Stimulated activated CD8-positive, alpha-beta memory T cell treated with anti-CD3 and anti-CD28 coated beads, Interleukin-4, amount 100 ng/mL, for 48 hours (primary cell): ENCODE measurements at places on chromosomes 11 and 22.
A peak's percentile ranks its signal among the peaks of the same experiment; 100 is the strongest.

GRCh38 chr11:79050786-79051185, 390.0 kb downstream of the TENM4 start:
- DNase-seq = no peak

GRCh38 chr11:7252683-7253213, 1.0 kb downstream of the SYT9 start:
- DNase-seq = no peak

DNA sequence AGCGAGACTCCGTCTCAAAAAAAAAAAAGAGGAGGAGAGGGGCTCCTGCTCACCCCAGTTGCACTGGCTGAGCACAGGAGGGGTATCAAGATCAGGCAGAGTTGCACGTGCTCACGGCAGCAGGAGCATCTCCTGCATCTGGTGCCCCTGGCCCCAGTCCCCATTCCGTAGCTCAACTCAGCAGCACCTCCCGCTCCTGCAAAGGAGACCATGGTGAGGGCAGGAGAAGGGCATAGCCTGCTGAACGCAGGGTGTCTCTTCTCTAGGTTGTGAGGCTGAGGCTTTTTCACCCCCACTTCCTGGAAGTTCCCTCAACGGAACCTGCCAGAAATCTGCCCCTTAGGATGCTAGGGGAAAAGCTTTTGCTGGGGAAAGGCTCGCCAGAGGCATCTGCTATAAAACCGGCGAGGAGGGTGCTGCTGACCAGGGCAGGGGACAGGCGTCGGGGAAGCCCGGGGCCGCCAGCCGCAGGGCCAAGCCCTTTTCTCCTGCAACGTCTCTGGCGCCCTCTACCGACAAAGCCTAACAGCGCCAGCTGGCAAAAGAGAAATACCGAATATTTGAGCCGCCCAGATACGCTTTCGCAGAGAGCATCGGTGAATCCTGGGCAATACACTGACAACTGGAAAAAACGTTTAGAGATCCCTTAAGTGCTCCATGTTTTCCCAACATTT, 1.0 kb upstream of the PPP6R2 start:
- peak; percentile 96 for DNase-seq

DNA sequence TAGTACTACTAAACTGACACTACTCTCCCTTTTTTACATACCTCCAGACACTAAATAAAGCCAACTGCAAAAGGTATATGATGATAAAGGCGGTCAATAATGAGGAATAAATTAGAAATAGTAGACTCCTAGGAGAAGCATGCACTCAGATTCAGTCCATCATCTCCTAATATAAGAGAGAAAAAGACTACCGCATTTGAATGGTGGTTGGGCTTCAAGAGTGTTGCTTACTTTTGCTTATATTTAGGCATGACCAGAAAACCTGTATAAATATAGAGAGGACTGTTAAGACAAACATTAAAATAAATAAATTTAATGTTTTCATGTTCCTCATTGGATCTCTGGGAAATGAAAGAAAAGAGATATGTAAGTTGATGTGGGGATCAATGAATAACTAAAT, 1137.0 kb downstream of the FAM181B start:
- no peak for DNase-seq

- no peak for DNase-seq
Measured at GRCh38 chr11:696955-697491, 1.4 kb downstream of the TMEM80 start.

- DNase-seq = no peak
Measured at GRCh38 chr11:116481126-116481675, 291.6 kb downstream of the BUD13 start.

DNA sequence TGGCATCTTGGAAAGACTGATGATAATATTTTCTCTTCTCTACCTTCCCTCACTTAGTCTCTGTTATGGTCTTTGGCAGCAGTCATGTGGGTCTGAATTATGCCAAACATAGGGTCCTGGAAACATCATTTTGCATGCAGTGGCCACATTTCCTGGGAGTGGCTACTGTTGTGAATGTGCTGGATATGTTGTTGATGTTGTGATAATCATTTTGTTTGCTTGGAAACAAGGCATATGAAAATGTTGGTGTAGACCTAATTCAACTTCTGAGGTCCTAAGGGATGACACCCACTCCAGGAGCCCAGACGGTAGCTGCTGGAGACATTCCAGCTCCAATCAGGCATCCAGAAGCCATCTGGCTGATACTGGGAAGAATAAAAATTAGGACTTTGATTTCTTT, 109.7 kb downstream of the DCDC1 start:
- DNase-seq = no peak

GRCh38 chr11:130915603-130916237, 559 bp downstream of the SNX19 start:
- no peak for DNase-seq

GRCh38 chr11:62153617-62154016, 29.8 kb downstream of the INCENP start:
- no peak for DNase-seq

- DNase-seq = no peak
Measured at GRCh38 chr11:128421577-128422330, 165.6 kb downstream of the ETS1 start.

GRCh38 chr11:112961146-112961668, at the start of gene NCAM1:
NCAM1 (plus strand) TSS chr11:112961420.
- peak; percentile 49 for DNase-seq

GRCh38 chr11:38176686-38177322, 1578.8 kb upstream of the RAG2 start:
- no peak for DNase-seq

DNA sequence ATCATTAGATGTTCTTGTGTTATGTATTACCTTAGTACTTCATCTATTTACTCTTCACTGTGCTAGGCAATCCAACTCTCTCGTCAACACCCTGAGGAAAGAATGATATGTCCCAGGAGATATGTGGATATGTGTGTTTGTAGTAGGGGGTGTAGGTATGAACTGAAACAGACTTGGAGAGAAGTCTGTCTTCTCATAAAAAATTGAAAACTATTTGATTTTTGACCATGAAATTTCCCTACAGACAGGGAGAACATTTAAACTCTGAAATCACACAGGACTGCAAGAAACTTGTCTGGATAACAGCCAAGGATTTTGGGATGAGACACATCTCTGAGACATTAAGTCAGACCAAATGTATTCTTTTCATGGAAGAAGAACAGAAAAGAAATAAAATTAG, 967.0 kb upstream of the FAT3 start:
- no peak for DNase-seq

- DNase-seq = no peak
Measured at GRCh38 chr22:32083814-32084213, 40.8 kb downstream of the SLC5A1 start.

GRCh38 chr11:45929486-45930030, 7.1 kb downstream of the LARGE2 start:
- no peak for DNase-seq

DNA sequence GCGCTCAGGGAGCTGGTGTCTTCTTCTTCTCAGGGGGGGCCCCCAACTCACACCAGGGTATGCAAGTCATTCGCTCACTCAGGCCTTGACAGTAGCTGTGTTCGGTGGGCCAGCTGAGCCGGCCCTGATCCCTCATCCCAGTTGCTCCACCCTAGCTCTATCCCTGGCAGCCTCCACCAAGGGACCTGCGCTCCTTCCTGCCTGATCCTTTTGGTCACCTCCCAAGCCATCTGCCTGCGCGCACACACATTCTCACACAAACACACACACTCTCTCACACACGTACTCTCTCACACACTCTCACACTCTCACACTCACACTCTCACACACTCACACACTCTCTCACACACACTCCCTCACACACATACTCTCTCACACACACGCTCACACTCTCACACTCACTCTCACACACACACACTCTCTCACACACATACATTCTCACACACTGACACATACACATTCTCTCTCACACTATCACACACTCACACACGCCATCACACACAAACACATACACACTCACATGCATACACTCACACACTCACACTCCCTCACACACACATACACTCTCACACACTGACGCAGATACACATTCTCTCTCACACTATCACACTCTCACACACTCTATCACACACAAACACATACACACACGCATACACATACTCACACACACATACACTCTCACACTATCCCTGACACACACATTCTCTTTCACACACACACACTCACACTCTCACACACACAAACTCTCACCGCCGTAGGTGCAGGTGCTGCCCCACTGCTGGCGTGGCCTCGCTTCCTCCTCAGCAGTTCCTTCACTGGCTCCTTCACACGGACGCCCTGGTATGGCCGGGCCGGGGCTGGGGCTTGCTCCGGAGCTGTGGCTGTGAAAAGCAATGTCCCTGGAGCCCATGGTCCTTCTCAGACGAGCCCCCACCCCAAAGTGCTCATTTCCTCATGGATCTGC, 20.8 kb downstream of the POU2AF1 start:
- no peak for DNase-seq

GRCh38 chr11:97356144-97356543, 966.3 kb downstream of the JRKL start:
- DNase-seq = no peak

- DNase-seq = peak; percentile 30
Measured at GRCh38 chr11:32259641-32260081, 168.8 kb downstream of the RCN1 start.

- DNase-seq = no peak
Measured at GRCh38 chr11:130787973-130788570, 128.2 kb downstream of the SNX19 start.

- DNase-seq = no peak
Measured at GRCh38 chr11:34721646-34722045, 100.8 kb downstream of the EHF start.

GRCh38 chr11:126405906-126406305, 50.4 kb downstream of the ST3GAL4 start:
- DNase-seq = no peak

DNA sequence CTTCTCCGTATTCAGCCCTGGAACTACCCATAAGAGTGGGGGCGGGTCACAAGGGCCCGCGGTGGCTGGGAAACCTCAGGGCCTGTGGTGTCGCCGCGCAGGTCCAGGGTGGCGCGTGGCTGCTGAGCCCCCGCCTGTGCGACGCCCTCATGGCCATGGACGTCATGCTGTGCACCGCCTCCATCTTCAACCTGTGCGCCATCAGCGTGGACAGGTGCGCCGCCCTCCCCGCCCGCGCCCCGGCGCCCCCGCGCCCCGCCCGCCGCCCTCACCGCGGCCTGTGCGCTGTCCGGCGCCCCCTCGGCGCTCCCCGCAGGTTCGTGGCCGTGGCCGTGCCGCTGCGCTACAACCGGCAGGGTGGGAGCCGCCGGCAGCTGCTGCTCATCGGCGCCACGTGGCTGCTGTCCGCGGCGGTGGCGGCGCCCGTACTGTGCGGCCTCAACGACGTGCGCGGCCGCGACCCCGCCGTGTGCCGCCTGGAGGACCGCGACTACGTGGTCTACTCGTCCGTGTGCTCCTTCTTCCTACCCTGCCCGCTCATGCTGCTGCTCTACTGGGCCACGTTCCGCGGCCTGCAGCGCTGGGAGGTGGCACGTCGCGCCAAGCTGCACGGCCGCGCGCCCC, 2.4 kb downstream of the DRD4 start:
- DNase-seq = no peak

DNA sequence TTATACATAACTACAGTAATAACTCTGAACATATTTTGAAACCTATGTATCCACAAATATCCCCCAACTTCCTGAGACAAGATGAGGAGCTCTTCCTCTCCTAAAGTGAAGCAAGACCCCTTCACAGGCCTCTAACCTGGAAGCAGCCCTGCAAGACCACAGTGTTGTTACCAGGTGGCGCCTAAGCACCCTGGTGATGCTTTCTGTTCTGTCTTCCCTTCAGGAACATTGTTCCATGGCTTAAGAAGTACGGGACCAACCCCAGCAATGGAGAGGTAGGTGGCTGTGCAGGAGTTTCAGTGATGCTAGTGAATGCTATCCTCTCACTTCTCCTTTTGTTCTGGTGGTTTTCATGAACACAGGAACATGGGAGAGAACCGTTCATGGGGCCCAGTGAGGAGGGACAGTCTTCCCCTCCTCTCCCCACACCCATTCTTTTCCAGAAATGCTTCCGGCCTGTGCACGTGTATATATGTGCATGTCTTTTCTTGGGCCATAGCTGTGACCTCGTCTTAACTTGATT, 6.4 kb downstream of the PPIL2 start:
- no peak for DNase-seq

DNA sequence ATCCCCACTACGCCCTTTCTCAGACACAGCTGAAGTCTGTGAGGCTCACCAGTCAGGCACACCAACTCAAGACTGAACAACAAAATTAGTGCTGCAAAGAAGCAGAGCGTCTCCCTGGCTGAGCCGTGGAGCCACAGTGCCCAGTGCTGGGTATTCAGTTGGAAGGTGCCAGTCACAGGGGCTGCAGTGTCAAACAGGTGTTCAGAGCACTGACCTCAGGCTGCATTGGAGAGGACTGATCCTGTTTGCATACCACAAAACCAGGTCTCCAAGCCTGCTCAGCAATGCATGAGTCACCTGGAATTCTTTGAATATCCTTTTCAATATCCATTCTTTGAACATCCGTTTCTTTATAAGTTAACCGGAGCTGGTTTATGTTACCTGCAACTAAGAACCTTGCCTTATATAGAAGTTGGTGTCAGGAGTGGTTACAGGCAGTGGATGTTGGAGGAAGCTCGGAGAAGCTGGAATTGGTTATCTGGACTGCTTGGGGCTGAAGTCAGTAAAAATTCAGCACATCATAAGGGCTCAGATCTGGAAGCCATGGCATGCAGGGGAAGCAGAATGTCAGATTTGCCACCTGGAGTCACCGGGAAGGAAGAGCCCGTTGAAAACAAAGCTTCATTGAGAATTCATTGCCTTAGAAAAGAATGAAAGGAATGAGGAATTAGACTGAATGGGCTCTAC, 30.3 kb downstream of the PDGFB start:
- peak; percentile 7 for DNase-seq

DNA sequence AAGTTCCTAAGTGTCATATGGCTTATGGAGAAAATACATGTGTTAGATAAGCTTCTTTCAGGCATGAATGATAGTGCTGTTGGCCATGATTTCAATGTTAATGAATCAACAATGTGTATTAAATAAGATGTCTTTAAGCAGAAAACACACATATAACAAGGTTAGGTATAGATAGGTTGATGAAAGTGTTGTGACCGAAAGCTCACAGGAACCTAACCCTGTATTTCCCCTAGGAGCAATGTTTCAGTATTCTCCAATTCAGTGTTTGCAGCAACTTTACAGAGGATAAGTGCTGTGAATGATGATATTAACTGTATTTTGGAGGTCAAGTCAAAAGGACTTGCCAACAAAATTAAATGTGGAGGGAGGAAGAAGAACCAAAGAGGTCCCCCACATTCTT, 82.8 kb upstream of the PRDM11 start:
- DNase-seq = no peak

GRCh38 chr11:111352935-111353710, 26.0 kb downstream of the POU2AF1 start:
- no peak for DNase-seq

GRCh38 chr22:39414886-39415285, 15.3 kb downstream of the TAB1 start:
- DNase-seq = no peak

DNA sequence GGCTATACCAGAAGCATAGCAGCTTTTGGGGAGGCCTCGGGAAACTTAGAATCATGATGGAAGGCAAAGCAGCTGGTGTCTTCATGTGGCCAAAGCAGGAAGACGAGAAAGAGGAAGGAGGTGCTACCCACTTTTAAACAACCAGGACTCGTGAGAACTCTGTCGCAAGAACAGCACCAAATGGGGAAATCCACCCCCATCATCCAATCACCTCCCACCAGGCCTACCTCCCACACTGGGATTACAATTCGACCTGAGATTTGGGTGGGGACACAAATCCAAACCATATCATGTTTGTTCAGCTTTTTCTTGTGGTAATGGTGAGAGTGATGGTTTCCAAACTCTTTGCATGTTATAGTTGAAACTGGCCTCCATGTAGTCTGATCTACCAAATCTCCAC, 32.5 kb upstream of the OR10D3 start:
- no peak for DNase-seq

GRCh38 chr11:46616551-46617133, 385 bp downstream of the HARBI1 start:
- no peak for DNase-seq
